ENCODE measurements at places on chromosomes 6 and 20.

DNA sequence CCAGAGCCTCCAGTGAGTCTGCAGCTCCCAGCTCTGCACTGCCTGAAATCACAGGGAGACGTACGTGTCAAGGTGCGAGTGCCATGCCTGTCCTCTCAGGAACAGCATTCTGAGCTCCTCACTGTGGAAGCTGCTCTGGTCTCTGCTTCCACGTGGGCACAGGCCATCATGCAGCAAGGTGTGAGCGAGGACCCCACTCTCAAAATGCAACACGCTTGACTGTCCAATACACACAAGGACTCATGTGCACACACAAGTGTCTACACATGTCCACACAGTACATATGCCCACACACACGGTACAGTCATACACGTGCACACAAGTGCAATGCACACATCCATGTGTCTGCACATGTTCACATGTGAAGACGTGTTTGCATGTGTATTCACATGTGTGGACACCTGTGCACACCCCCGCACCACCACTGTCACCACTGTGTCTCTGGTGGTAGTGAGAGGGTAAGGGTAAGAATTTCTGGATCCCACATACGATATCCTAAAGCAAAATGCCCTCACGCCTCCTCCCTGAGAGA is 260.5 kb downstream of the DLL1 start:
- no peak for DNase-seq

DNA sequence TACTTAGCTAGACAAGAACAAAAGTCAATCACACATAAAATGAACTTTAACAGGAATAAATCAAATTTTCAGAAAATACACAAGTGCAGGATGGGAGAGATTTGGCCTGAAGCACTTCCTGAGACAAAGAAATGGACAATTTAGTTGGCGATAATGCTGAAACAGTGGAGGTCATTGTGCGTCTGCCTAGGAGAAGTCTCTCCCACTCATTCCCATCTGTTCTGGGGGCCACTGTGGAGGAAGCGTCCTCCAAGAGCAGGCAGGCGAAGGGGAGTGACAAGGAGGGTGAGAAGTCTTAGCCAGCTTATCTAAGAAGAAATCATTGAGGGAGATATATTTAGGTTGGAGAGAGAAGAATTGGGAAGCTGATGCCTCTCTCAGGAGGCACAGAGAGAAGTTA is 10.2 kb upstream of the TMEM242 start:
- DNase-seq = no peak

DNA sequence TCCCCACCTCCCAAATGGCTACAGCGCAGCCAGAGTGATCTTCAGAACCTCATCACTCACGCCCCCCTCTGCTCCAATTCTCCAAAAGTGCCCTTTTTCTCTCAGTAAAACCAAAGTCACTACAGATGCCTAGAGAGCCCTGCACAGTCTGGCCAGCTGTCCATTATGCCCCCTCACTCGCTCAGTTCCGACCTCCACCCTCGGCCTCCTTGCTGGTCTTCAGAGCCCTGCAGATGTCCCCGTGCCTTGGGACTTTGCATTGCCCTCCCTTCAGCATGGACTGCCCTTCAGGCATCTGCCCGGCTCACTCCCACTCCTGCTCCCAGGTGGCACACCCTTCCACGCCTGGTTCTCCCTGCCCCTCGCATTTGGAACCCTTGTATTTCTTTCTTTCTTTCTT is 1.1 kb upstream of the RAET1E start:
- no peak for DNase-seq

DNA sequence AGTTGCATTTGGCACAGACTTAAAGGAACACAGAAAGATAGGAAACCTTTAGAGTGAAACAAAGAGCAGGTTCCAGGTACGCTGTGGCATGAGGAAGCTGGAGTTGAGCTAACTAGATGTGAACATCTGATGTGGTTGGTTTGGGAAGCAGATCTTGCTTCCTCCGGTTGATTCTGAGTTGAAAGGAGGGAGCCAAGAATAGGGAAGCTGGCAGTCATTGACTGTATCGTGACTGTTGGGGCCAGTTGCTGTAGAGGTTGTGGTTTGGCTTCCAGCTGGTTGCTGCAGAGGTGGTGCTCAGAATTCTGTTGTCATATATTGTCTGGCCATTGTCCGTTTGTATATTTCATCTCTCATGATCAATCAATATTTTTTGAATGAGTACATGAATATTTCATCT is 325.9 kb downstream of the PLCB1 start:
- DNase-seq = no peak

DNA sequence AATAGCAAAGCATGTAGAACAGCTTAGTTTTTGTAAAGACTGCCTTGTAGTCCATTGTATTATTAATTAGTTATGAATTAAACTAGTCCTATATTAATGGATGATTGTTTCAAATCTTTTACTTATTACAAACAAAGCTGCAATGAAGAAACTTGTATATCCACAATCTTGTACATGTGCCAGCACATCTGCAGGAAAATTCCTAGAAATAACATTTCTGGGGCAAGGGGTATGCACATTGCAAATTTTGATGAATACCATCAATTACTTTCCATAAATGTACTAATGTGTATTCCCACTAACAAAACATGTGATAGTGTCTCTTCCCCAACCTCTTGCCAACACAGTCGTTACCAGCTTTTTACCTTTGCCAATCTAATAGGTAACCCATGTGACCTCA is 73.6 kb upstream of the AKAP12 start:
- DNase-seq = no peak

- DNase-seq = no peak
Observed at GRCh38 chr6:19289457-19289856, 547.7 kb upstream of the ID4 start.

DNA sequence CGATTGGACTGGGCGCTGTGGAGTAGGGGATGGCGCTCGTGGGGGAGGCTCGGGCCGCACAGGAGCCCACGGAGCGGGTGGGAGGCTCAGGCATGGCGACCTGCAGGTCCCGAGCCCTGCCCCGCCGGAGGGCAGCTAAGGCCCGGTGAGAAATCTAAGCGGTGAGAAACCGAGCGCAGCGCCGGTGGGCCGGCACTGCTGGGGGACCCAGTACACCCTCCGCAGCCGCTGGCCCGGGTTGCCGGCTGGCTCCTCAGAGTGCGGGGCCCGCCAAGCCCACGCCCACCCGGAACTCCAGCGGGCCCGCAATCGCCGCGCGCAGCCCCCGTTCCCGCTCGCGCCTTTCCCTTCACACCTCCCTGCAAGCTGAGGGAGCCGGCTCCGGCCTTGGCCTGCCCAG is 59.7 kb upstream of the MYLIP start:
- no peak for DNase-seq

GRCh38 chr20:59820204-59821041 is 113.0 kb downstream of the SYCP2 start:
- DNase-seq = no peak

DNA sequence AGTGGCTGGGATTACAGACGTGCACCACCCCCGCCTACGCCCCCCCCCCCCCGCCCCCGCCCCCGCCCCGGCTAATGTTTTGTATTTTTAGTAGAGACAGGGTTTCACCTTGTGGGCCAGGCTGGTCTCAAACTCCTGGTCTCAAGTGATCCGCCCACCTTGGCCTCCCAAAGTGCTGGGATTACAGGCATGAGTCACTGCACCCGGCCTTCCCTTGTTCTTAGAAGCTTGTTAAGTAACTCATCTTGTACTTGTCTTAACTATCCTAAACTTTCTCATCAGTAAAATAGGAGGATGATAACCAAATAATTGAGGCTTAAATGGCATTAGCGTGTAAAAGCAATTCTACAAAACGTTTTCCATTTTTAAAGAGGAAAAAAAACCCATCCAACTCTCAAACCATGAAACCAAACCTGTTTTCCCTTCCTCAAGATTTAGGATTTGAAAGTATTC is 4.2 kb downstream of the CDYL start:
- no peak for DNase-seq

DNA sequence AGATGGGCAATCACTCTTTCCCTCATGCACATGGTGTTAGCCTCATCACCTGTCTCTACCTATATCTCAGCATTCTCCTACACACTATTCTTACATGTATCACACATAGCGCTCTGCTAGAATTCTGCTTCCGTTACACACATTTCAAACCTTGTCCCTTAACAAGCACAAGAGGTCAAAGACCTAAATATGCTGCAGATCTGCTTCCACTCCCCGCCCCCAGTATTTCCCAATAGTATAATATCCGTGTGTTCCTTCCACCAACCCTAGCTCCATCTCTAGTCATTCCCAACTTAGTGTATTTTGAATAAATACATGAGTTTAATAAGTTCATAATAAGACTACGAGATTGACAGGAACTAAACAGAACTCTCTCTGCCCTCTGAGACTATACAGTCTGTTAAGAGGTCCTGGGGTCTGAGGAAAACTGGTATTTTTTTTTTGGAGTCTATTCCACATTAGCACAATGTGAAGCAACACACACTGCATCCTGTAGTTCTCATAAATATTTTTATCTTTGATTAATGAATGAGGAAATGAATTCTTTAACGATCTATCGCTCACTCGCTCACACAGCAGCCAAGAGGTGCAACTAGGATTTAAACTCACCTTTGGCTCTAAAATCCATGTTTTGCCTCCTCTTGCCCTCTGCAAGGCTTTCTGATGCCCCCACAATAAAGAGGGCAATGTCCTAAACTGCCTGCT is 491.6 kb downstream of the QKI start:
- no peak for DNase-seq

DNA sequence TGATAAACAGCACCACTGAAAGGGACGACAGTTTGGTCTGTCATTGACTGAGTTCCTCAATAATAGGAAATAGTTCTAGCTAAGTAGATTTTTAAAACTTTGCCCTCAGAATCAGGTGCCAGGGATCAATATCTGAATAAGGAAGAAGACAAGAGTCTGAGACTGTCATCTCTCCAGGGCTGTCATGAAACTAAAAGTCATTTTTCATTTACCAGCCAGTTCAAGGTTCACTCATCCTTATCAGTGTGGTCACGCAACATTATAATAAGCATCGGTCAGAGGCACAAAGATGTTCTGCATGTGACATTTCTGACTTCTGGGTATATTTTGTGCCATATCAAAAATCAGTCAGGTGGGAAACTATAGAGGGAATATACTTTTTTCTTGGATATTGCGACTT is 52.5 kb upstream of the E2F3 start:
- DNase-seq = no peak

- DNase-seq = no peak
Observed at GRCh38 chr6:130674604-130675003, 152.6 kb upstream of the SMLR1 start.

DNA sequence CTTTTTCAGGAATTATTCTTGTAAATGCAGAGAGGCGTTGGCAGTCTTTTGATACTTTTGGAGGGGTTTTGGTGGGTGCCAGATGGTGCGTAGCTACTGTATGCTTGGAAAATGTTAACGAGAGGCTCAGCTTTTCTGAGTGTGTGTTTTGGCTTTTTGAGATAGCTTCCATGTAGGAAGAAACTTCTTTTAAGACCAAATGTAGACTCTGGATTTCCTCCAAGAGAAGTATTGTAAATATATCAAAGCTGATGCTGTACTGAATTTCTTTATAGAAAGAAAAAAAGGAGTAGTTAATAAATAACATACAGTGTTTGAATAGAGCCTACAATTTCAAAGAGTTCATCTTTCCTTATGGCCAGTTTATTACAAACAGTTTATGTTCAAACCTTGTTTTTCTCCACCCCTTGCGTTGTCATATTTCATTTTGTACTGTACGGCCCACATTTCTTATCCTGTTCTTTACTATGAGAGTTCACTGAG is 16.7 kb downstream of the TIAM2 start:
- DNase-seq = no peak

DNA sequence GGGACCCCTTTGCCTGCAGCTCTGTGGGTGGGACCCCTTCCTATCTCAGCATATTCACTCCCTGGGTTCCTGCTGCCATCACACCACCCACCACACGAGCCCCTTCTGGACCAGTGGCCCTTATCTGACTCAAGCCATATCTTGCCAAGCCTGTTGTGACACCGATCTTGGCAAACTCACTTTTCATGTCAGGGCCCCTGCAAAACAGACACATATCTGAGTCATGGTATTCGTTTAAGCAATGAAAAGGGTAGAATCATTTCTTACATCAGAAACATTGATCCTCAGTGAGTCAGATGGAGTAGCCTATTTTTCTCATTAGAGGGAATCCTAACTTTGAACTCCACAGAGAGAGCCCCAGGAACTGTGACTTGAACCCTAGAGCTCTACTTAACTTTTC is 10.6 kb downstream of the RAET1E start:
- DNase-seq = no peak

DNA sequence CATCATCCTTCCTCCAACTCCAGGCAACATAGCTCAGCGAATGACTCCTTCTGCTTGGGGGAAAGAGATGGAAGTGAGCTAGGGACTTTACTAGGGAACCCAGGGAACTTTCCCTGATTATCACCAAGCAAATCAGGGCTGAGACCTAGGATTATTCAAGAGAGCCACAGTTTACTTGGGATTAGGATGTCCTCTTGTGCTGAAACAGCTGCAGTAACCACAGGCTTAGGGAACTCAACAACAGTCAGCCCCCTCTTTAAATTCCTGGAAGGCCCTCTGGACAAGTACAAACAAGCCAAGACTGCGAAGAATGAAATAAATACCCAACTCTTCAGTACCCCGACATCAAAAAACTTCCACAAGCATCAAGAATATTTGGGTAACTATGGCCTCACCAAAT is 700.9 kb downstream of the COL12A1 start:
- no peak for DNase-seq

GRCh38 chr6:5762561-5762968 is 244.2 kb downstream of the NRN1 start:
- DNase-seq = no peak
